ENCODE measurements at places on chromosomes 13 and 19. TPM values are rescaled to one million over a fixed set of nuclear protein-coding genes. Genes with fewer than 3 reads are reported as not detected.

DNA sequence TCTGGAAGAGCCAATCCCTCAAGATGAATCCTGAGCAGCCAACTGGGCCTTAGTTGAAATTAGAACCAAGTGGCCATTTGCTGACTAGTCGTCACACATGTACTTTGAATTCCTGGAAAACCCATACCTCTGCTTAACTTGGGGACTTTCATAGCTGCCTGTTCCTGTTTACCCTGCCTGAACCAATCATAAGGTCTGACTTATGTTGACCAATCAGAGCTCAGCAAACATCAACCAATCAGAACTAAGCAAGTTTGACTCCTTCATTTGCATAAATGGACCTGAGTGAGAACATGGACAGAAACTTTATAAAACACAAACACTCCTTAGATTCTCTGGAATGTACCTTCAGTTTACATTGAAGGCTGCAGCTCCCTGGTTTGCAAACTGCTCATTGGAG, 50.8 kb downstream of the LATS2 start:
- peak; percentile 20 for DNase-seq

DNA sequence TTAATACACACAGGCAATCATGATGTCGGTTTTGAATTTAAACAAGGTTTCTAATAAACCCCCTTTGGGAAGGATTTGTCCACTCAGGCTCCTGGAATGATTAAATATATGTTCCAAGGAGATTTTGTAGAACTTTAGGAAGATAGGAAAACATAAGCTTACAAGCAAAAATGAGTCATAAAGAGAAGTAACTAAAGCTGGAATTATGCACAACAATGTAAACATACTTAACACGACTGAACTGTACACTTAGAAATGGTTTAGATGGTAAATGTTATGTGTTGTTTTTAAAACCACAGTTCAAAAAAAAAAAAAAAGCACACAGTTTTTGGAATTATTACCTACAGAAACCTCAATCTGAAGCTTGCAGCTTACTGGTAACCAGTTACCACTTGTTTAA, 304.4 kb downstream of the NALCN start:
- no peak for DNase-seq

GRCh38 chr19:46715975-46716671, 791 bp downstream of the PRKD2 start:
- DNase-seq: peak; percentile 48

- DNase-seq: peak; percentile 66
Measured at GRCh38 chr13:73708393-73708985, 425.7 kb downstream of the KLF12 start.

DNA sequence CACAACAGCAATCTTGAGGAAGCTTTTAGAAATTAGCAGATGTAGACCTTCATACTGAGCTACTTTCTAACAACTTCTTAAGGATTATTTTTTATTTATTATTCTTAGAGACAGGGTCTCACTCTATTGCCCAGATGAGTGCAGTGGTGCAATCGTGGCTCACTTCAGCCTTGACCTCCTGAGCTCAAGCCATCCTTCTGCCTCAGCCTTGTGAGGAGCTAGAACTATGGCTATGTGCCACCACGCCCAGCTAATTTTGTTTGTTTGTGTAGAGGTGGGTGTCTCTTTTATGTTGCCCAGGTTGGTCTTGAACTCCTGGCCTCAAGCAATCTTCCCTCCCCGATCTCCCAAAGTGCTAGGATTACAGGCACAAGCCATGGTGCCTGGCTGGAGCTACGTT, 200.6 kb downstream of the TSHZ3 start:
- DNase-seq: no peak

- no peak for DNase-seq
Measured at GRCh38 chr19:2260341-2260805, 4.2 kb upstream of the JSRP1 start.

DNA sequence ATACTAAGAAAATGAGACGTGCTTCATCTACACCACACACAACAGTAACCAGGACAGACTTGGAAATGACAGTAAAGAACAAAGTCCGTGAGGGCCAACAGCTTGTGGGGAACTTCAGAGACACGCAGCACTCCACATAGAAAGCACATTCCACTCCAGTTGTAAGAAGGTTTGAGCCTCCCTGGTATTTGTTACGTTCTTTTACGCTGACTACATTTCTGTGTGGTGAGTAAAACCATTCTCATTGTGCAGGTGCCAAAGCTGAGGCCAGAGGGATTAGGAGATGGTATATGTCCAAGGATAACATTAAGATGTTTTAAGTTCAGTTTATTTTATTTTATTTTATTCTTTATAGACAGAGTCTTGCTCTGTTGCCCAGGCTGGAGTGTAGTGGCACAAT, 1189.9 kb downstream of the UQCRFS1 start:
- no peak for DNase-seq

- peak; percentile 39 for DNase-seq
Measured at GRCh38 chr19:1173159-1173844, 766 bp downstream of the SBNO2 start.

NDUFA7 gene
- 72.2 TPM for total RNA-seq

FOXA3 gene
- 0.36 TPM for total RNA-seq

F7 gene
- total RNA-seq: 0.45 TPM

CD33 gene
- not detected for total RNA-seq

Data from activated CD8-positive, alpha-beta T cell treated with anti-CD3 and anti-CD28 coated beads for 36 hours (primary cell).